ENCODE measurements at places on chromosomes 11 and 22.

DNA sequence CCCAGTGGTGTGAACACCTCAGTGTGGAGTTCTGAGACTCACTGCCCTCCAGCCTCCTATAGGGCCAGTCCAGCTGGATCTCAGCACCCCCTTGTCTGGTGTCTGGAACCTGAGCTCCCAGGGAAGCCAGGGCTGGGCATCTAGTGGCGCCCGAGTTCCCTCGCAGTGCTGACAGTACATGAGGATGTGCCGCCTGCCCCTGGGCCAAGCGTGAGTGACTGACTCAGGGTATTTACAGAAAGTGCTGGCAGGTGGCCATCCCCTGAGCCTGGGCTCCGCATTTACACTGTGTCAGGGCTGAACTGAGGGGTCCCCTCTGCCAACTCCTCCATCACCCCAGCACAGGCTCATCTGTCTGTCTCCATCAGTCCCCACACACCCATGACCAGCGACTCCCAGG lies 185.3 kb downstream of the BRD1 start:
- no peak for DNase-seq

DNA sequence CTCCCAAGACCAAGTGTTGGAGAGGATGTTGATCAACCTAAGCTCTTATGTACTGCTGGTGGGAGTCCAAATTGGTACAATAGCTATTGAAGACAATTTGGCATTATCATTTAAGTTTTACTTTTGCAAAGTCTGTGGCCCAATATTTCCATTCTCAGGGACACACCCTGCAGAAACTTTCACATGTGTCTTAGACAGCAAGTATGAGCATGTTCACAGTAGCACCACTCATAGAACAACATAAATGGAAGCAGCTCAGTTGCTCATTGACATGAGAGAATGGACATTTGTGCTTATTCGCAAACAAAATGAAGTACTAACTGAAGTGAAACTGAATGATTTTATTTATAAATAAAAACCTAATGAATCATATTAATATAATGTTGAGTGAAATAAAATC lies 135.5 kb downstream of the NOX4 start:
- no peak for DNase-seq

DNA sequence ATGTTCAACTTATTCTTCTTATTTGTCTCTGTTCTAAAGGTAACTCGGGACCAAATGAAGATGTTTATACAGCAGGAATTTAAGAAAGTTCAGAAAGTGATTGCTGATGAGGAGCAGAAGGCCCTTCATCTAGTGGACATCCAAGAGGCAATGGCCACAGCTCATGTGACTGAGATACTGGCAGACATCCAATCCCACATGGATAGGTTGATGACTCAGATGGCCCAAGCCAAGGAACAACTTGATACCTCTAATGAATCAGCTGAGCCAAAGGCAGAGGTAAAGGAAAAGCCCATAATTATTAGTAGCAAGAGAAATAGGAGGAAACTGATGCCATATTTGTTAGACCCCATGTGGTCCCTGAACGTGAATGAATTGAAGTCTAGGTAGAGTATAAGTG lies 63.3 kb downstream of the TRIM44 start:
- DNase-seq: no peak

GRCh38 chr22:46012182-46012880 lies 35.4 kb upstream of the WNT7B start:
- DNase-seq: no peak

- DNase-seq: no peak
Observed at GRCh38 chr11:68206211-68206610, 6.9 kb downstream of the KMT5B start.

DNA sequence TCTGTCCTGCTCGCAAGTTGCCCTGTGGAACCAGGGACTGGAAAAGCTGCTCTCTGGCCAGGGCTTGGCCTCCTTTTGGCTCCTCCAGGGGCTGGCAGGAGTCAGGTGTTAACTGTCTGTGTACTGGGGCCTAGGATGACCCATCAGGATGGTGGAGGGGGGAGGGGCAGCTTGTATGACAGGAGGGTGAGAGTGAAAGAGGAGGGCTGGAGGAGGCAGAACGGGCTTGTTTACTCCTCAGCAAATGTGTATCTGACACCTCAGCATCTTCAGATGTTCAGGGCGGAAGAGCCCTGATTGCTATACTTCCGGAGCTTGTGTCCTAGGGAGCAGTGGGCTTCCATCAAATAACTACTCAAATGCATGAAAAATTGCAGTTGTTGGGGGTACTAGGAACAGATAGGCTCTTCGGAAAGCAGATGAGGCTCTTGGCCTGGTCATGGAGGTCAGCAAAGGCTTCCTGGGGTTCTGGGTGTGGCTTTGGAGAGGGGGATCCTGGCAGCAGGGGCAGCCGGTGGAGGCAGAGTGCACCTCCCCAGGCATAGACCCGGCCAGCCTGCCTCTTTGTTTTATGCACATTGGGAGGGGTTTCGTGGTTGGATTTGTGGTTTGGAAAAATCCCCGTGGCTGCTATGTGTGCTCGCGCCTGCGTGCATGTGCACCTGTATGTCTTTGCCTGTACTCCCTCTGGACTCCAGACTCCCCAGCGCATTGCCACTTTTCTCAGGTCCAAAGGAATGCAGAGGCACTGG lies 31.2 kb downstream of the CD82 start:
- DNase-seq: peak; percentile 24

DNA sequence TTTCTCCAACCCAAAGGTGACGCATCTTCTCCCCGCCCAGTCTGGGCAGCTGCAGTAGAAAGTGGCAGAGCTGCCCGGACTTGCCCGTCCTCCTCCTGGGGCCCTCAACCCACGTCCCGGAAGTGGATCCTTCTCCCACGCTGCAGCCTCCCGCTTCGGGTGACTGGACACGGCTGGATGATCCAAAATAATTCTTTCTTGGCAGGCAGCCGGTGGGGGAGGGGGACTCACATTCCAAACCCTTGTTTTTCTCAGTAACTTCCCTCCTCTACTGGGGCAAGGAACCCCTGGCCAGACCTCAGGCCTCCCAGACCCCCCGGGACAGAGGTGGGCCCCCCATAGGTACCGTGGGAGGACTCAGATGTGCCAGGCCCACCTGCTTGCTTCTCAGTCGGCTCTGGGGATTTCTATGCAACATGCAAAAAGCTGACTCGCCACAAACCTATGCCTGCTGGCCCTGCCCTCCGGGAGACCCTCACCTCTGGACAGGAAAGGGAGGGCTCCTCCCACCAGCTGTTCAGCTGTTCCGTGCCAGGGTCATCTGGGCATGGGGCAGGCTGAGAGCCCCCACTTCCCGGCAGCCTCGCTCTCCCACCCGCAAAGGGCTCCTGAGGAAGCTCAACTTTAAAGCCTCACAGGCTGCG lies 1.4 kb downstream of the PLXNB2 start:
- DNase-seq: no peak

- DNase-seq: no peak
Observed at GRCh38 chr11:7904917-7905316, 26.2 kb downstream of the OR10A6 start.

DNA sequence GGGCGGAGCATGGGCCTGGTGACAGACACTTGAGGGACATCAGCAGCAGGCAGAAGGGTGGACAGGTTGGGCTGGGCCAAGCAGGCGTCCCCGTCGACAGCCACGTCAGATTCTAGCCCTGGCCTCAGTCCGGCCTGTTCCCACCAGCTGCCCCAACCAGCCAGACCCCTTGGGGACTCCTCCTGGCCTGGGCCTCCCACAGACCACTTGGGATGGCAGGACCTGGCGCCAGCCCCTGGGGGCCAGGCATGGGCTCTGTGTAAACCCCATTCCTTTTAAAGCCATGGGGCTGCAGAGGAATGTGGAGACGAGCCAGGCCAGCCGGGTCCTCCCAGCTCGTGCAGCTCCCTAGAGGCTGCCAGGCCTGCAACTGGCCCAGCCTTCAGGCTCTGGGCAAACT lies 4.7 kb upstream of the SUSD2 start:
- DNase-seq: no peak

DNA sequence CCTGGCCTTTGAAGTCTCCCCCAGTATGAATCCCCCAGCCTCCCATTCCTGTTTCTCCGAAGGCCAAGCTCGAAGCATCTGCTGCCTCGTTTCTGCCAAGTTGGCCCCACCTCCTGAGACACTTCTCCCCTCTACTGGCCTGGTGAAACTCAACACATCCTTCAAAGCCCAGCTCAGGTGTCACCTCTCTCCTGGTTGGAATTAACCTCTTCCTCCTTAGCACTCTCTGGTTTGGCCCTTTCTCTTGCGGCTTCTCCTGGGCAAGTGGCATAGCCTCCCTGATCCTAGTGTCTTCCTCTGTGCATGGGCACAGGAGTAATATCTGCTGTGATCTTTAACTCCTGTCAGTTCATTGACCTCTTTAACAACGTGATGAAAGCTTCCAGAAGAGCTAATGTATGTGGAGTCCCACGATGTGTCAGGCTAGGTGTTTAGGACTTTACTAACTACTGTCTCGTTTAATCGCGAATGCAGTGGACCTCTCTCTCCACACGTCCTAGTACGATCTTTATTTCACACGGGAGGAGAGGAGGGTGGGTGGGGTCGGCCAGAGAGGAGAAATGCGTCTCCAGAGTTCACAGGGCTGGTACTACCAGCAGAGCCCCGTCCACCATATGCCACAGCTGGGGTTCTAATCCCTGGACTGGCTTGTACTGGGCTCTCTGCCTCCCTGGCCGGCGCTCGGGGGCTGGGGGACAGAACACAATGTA lies 826 bp upstream of the PTPRJ start:
- DNase-seq: no peak

GRCh38 chr22:49500942-49501395 lies 326.7 kb downstream of the BRD1 start:
- DNase-seq: no peak

DNA sequence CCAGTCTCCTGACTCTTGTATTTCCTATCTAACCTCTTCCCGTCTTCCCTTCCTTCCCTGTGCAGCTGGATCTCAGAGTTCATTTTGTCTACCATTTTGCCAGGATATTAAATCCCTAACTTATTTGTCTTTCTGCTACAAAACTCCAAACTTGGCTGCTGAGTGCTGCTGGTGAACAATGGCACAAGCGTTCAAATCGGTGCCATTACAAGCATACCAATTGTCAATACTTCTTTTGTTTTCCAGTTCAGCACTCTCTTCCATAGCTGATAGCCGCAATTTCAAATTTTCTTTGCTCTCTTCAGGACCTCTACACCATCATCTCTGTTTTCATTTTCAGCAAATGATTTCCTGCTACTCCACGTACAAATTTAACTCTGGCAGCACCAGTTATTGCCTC lies 13.4 kb downstream of the IL18 start:
- DNase-seq: no peak

GRCh38 chr11:80388536-80388935 lies 947.7 kb upstream of the TENM4 start:
- no peak for DNase-seq

DNA sequence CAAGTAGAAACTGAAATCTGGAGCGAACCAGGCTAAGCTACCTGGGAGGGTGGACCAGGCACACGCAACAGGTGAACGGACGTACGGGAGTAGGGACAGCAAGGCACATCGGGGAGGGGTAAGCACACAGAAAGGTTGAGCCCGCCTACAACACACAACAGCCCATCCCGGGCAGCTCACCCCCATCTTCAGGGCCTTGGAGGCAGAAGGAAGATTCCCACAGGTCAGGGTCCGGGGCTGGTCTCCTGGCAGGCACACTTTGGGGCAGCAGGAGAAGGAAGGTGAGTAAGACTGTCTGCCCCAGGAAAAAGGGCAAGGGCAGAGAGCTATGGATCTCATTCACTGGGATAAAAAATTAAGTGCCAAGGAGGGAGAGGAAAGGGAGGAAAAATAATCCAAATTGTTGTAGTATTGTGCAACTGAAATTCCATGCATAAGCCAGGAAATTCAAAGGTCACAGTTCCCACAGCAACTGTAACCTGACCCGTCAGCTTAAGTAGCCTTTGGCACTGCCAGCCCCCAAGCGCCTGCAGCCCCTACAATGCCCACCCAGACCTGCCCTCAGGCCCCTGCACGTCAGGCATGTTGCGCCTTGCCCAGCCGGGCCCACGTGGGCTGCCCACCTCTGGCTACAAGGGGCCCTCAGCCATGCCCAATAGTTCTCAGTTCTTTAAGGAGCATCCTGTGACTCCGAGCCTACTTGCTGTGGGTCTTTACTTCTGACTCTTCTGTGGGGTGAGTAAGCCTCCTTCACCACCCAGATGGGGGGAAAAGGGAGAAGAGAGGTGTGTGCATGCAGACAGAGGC lies 51.8 kb downstream of the MICAL3 start:
- DNase-seq: no peak

DNA sequence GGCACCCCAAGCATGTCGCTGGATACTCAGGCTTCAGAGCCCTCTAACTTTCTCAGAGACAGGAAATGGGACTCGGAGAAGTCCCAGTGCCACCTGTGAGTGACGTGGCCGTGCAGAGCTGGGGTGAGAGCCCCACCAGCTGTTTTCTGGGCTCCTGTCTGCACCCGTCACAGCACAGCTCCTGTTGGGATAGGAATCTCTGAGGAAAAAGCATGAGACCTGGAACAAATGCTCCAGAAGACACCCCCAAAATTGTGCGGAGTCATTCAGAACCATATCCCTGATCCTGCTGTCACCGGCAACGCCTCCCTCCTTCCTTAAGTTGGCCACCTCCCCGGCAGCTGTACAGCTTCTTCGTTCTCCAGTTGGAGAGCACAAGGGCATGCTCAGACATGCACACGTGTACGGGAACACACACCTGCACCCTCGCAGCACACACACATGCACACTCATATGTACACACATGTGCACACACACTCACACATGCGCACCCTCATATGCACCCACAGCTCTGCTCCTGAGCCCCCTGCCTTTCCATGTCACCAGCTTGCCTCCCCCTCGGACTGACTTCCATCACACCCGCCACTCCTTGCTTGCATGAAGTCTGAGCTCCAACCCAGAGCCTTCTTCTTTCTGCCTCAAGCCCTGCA lies 1430.0 kb downstream of the BRD1 start:
- no peak for DNase-seq
